ENCODE measurements at places on chromosomes 16 and 17.

- DNase-seq, result no peak
These were observed 252.1 kb downstream of the PHKB start for GRCh38 chr16:47713225-47713595.

DNA sequence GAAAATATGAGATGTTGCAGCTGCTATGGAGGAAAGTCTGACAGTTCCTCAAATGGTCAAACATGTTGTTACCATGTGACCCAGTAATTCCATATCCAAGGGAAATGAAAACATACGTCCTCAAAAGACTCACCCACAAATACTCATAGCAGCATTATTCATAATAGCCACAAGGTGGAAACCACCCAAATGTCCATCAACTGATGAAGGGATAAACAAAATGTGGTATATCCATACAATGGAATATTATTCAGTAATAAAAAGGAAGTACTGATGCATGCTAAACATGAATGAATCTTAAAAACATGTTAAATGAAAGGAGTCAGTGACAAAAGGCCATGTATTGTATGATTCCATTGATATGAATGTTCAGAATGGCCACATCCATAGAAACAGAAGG lies 140.2 kb downstream of the PITPNC1 start:
- DNase-seq, result no peak

GRCh38 chr17:63399856-63400255 lies 46.2 kb downstream of the CYB561 start:
- no peak for DNase-seq

DNA sequence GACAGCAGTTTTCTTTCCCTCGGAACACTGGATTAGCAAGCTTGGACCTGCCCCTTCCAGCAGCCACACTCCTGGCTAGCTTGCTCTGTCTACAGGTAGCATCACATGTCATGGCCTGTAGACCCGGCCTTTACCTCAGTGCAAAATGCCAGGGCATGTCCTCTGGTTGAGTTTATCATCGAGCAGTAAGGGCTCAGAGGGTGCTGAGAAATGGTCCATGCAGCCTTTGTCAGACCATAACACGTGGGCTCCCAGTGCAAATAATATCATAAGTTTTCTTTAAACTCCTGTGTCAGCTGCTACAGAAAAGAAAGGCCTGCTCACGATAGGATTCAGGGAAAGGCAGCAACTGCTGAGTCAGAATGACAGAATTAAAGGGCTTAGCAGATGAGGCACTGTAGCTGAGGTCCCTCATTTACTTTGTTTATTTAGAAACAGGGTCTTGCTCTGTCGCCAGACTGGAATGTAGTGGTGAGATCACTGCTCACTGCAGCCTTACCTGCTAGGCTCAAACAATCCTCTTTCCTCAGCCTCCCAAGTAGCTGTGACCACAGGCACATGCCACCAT lies 8.0 kb upstream of the GNA13 start:
- peak; percentile 32 for DNase-seq

- no peak for DNase-seq
These were observed 35.6 kb downstream of the CLEC16A start for GRCh38 chr16:10979717-10980601.

GRCh38 chr17:43430936-43431713 lies 32.3 kb downstream of the ARL4D start:
- no peak for DNase-seq

DNA sequence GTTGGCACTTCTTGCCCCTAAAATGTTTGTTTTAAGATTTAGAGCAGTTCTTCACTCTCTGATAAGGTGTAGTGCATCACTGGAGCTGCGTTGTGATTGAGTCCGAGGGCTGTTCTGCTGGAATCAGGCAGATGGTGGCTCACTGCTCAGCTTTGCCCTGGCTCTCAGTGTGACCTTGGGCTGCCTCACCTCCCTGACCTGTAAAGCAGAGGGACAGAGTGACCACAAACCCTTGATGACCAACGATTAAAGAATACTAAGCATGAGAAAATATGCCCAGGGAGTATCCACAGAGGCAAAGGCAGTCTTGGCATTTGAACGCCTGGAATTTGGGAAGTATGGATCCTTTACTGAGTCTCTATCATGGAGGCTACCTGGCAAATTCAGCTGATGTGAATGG lies 18.1 kb downstream of the CMIP start:
- DNase-seq, result no peak

DNA sequence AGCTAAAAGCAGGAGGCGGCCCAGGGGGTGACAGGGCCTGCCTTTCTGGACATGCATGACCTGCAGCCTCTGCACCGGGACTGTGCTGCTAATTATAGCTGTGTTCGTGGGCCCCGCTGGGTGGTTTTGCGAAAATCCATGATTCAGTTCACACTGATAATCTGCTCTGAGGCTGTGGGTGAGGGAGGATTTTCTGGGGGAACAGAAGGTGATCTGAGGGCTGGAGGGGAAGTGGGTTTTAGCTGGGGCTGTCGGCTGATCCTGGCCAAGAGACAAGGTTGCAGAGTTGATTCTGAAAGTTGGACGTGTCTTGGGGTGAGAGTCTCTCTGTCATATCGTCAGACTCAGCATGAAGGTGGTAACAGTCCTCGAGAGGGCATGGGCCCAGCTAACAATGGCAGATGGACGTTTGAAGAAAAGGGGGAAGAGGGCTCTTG lies 187.5 kb upstream of the ZNF469 start:
- DNase-seq, result no peak

DNA sequence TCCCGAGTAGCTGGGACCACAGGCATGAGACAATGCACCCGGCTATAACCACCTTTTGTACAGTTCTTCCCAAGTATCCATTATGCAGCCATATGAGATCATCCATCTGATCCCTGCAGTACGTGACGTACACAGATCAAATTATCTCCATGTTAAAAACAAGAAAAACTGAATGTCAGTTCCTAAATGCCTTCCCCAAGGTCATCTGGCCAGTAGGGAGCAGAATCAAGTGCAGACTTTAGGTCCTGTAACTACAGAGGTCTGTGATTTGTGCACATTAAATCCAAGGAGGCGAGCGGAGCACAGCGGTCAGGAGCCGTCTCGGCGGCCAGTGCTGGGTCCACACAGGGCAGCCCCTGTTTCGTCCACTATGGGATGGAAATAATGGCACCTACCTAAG lies 23.7 kb downstream of the ZCCHC14 start:
- no peak for DNase-seq

GRCh38 chr17:70675070-70675590 lies 505.8 kb downstream of the KCNJ2 start:
- DNase-seq, result no peak

DNA sequence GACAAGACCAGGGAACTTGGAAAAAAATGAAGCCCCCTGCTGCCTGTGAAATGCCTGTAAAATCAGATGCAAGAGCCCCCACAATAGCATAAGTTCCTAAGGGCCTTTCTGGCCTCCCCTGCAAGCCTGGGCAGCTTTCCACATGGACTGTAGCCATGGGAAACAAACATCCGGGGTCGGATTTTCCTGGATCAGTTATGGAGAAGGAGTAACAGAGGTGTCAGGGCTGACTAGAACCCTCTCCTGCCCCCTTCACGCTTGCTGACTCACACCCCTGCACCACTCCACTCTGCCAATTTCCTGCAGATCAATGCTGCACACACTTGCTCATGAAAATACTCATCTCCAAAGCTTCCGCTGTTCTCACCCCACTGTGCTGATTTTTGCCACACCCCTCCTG lies 258.6 kb downstream of the CBLN1 start:
- peak; percentile 20 for DNase-seq

DNA sequence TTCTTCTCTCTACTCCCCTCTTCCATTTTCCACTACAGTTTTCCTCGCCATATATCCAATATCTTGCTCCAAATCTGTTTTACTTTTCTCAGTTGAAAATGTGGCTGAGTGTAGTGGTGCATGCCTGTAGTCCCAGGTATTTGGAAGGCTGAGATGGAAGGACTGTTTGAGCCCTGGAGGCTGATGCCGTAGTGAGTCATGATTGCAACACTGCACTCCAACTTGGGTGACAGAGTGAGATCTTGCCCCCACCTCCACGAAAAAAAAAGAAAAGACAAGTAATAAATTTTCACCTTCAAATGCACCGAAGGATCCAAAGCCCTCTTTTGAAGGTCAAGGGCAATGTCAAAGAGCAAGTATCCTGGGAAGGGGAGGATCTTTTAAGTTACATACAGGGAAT lies 592.3 kb downstream of the TMEM114 start:
- no peak for DNase-seq

DNA sequence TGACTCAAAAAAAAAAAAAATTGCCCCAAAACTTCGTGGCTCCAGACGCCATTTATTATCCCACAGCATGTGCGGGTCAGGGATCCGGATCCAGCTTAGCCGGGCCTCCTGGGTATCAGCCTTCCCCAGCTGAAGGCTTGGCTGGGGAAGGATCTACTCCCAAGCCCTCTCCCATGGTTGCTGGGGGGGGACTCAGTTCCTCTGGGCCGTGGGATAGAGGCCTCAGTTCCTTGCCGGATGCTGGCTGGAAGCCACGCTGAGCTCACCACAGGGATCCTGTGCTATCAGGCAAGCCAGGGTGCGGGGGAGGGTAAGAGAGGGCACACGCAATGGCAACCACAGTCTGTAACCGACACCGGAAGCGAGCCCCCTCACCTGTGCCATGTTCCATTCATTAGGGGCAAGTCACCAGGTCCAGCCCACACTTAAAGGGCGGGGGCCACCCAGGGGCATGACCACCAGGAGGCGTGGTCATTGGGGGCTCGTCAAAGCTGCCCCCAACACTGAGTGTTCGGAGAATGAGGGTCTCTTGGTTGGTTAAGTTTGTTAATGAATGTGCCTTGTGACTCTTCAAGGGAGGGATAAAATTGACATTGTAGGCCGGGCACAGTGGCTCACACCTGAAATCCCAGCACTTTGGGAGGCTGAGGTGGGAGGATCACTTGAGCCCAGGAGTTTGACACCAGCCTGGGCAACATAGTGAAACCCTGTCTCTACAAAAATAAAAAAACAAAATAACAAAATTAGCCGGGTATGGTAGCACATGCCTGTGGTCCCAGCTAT lies 210.0 kb upstream of the GSE1 start:
- no peak for DNase-seq

DNA sequence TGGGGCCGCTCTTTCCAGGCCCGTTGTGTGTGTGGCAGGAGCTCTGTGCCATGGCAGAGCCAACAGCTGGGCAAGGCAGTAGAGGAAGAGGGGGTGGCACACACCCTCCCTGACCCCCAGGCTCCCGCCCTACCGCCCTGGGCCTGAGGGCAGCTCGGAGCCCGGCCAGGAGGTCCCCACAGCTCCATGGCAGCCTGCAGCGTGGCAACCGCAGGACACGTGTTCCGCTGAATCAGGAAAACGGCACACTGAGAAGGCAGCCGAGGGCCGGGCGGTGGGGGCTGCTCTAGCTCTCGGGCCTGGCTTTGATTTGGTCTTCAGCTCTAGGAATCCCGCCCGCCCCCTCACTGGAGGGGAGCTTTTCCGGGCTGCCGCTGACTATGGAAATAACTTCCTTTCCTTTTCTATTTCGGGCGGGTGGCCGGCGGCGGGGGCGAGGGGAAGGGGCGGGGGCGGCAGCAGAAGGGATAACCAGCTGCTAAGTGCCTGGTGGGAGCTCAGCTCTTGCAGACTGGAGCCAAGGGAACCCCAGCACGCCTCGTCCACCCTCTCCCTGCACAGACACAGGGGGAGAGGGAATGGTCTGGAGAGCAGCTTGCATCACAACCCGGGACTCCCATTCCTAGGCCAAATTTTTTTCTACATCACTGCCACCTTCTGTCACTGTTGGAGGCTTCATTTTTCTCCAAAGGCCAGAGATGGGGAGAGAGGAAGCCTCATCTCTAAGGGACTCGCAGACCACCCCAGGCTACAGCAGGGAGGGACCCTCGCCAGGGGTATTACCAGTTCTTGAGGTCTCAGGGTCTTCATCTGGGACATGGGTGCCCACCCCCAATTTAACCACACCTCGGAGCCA lies 24.8 kb upstream of the MRPS23 start:
- peak; percentile 89 for DNase-seq

DNA sequence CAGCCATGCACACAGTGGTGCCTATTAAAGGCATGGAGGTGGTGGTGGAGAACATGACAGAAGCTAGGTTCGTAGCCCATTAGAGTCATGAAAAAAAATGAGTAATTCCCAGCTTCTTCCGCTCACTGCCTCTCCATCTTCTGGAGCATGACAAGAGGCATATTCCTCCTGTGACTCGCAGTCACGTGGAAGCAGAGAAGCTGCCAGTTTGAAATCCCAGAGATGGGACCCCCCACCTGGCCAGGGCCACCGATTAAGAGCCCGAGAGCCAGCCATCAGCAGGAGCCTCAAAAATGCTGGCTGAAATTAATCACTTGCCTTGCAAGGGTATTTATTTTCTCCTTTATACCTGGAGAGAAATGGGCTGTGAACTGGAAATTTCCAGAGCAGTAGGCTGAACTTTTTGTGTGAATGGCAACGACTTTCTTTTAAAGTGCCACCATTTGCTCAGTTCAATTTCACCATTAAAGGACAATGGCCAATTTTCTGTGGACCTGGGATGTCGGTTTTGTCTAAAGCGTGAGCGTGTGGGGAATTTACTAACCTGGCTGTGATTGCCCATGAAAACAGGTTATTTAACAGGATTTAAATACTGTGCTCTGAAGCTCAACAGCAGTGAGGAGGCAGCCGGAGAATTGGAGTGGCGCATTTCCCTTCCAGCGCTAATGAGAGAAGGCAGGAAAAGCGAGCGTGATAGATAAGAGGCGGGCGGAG lies 189.7 kb upstream of the SDK2 start:
- DNase-seq, result no peak

DNA sequence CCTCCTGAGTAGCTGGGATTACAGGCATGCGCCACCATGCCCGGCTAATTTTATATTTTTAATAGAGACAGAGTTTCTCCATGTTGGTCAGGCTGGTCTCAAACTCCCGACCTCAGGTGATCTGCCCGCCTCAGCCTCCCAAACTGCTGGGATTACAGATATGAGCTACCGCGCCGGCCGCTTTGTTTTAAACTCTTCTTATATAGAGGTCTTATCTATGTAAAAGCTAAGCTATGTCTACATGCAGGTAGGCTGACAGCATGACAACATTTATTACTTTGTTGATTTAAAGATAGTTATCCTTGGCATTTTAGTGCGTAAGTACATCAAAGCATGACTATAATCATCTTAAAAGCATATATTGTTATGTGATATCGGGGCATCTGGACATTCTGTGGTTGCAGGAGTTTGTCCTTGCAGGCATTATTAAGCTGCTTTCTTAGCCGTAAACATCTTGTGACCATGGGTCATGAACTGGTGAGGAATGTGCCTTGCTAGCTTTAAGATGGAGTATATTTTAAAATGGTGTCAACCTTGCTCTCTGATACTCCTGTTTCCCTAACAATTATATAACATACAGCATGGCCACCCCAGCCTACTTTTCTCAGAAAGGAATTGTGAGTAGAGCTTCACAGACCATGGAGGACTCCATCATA lies 45.8 kb upstream of the TAOK1 start:
- DNase-seq, result peak; percentile 58
